ENCODE measurements at places on chromosomes 7 and 10. TPM values are rescaled to one million over a fixed set of nuclear protein-coding genes. Genes with fewer than 3 reads are reported as not detected.

The NME8 gene
- total RNA-seq = 2.0 TPM

The VWDE gene
- 0.55 TPM for total RNA-seq

DNA sequence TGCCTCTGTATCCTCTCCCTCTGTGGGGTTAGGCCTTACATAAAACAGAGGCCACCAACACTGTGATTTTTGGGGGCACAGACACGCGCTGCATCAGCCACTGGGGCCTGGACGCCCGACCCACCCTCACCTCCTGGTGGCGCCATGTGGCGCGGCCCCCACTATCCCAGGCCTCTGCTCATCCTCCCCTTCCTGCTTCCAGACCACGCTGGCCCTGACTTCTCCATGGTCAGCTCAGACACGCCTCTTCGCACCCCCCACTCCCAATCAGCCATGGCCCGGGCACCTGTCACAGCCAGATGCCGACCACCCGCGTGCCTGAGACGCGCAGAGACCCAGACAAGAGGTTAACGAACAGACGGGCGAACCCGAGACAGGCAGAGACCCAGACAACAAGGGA lies 263.9 kb downstream of the ELFN1 start:
- no peak for DNase-seq

DNA sequence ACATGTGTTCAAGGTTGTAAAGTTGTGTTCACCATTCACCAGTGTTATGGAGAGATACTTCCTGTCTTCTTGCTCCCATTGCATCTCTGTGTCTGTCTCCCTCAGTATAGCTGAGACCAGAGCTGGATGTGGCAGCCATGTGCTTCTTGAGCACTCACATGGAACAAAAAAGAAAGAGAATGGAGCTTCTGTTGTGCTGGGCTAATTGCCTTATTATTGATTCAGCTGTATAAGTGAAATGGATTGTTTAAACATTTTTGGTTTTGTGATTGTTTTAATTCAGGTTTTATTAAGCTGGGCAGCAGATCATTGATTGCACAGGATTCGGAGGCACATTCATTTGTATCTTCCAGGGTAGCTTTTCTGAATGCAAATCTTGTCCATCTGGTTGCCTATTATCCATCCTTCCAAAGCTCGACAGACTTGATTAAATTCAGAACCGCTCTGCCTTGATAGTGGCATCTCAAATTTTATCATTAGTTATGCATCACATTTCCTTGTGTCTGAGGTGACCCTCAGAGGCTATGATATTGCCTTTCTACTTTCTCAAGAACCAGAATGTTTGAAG lies 119.9 kb downstream of the CCNY start:
- no peak for DNase-seq

DNA sequence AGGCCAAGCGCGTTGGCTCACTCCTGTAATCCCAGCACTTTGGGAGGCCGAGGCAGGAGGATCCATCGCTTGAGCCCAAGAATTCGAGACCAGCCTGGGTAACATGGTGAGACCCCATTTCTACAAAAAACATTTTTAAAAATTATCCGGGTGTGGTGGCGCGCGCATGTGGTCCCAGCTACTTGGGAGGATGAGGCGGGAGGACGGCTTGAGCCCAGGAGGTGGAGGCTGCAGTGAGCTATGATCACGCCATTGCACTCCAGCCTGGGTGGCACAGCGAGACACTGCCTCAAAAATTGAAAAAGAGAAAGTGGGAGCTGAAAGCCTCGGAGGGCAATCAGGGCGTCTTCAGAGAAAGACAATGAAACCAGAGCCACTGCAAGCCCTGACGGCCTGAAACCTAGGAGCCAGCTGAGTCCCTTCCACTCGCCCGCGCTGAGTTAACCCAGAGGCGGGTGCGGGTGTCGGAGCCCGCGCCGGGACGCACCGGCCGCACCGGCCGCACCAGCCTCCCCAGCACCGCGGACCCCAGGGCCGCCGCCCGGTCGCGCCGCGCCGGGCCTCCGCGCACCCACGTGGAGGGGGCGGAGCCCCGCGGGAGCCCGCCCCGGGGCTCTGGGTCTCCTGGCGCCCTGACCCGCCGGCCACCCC lies 22.4 kb downstream of the ZFAND2A start:
- no peak for DNase-seq

- DNase-seq = no peak
These were observed 78.2 kb upstream of the DLX6 start for GRCh38 chr7:96927131-96927530.
